AG20443 (cell line): ENCODE measurements at places on chromosomes 1 and 21.
A peak's percentile ranks its signal among the peaks of the same experiment; 100 is the strongest.

GRCh38 chr1:8797216-8797615 is 20.2 kb downstream of the RERE start:
- DNase-seq, result no peak

DNA sequence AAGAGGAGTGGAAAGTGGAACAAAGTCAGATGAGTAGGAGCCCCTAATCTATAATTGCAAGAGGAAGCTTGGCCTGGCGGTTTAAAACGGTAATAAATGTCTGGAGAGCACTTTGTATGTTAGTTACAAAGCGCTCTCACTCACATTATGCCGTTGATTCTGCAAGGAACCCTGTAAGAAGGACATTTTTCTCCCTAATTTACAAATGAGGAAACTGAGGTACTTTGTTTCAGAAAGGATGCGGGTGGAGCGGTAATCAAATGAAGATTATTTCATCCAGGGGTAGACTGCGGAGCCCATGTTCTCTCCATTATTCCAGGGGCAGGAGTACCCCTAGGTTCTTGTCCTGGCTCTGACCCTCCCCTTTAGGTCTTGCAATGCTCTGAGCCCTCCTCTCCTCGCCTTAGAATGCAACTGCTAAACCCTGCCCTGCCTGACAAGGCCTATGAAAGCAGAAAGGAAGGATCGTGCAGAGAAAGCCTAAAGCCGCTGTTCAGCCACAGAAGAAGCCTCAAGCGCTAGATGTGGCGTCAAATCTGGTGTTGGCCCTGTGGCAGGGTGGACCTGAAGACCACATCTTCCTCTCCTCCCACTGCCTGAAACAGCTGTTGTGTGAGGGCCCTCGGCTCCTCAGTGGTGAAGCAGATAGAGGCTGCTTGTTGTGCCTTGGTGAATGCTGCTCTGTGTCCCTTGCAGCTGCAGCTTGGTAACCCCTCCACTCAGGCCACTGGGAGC is 588 bp upstream of the PACC1 start:
- no peak for DNase-seq

DNA sequence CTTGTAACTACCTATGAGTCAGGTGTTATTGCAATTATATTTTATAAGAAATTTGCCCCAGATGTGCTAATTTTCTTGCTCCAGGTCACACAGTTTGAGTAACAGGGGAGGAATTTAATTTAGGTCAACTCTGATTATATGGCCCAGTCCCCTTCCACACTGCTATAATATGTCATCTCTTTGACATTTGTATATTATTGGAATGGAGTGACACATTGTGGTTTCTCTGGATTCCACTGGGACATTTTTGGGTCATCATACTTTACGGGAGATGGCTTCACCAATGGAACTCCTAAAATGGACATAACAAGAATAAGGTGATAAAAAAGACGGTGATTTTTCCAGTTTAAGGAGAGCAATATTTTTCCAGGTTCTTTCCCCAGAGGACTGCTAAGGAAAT is 191.2 kb downstream of the DISC1 start:
- peak; percentile 29 for DNase-seq

DNA sequence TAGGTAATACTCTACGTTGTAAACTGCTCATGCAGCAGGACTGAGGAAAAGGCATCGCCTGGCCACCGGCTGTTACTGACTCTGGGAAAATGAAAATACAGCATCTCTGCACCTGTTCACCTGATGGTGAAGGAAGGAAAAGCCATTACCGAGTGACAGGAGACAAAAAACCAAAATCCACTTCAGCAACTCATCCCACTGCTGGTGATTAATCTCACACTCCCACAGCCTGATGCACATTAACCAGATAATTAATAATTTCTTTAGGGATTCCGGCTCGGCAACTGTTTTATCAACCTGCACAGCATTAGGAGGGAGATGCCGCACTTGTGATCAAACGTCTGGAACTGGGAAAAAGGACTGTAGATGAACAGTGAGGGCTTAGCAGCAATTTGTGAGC is 183.9 kb upstream of the ESRRG start:
- no peak for DNase-seq

- DNase-seq, result peak; percentile 11
These were observed 26.4 kb downstream of the COL6A2 start for GRCh38 chr21:46124083-46124925.

GRCh38 chr1:55275941-55276341 is 60.8 kb upstream of the USP24 start:
- peak; percentile 59 for DNase-seq

GRCh38 chr1:199937161-199937560 is 90.3 kb upstream of the NR5A2 start:
- DNase-seq, result no peak

DNA sequence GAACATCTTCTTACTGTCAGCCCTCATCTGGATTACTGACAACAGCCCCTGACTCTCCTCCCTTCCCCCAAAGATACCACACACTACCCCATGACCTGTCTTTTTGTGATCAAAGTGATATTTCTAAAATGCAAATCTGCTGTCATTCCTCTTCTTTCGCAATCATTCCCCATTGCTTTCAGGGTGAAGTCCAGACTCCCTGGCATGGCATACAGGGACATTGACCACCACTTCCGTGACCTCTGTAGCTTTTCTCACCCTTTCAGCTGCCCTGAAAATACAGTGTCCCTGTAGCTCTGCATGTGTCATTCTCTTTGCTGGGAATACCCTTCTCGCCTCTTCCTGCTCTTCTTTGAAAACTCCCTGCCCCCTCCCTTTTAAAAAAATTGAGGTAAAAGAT is 4.1 kb downstream of the SERINC2 start:
- no peak for DNase-seq

GRCh38 chr1:213649373-213649772 is 338.4 kb upstream of the PROX1 start:
- no peak for DNase-seq

DNA sequence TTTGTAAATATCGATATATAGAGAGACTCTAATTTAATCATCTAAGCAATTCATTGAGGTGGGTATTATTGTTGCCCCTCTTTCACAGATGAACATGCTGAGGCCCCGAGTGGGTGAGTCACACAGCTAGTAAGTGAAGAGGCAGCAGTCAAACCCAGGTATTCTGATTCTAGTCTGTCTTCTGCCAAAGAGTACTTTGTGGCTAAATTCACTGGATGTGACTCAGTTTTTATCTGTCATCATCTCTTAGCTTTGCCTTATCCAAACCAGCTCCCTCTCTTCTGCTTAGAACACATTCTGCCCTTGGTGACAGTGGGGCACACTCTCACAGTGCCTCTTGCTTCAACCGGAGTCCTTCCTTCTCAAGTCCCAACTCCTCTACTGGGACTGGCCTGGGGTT is 11.5 kb downstream of the FCRL5 start:
- DNase-seq, result no peak

DNA sequence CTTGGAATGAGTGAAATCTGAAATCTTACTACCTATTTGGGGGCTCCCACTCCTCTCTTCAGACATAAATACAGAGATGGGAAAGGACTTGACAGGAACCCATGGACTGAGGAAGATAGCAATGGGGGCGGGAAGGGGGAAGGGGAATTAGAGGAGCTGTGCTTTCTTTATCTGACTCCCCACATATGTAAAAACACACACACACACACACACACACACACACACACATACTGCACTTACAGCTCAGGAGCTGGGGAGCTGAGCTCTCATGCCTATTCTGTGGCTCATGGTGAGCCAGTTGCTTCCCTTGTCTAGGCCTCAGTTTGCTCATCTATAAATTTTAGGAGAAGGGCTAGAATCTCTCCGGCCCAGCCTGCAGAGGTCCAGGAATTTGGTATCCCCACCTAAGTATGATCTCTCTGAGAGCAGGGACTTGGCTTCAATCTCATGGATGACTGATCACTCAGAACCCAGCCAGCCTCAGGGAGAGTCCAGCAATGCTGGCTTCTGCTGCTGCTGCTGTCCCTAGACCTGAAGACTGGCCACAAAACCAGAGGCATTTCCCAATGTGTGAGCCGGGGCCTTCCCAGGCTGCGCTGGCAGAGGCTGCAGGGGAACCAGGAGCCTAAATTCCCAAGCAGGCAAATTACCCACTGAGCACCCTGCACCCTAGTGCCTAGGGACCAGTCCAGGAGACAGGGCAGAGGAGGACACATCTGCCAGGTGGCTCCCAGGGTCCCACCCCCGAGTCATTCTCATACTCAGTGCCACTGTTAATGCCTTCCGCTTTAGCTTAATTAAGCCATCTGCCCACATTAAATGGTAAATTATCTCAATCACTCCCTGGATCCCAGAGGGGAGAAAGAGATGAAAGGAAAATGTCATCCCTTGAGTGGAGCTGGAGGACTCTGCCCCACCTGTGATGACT is 57.5 kb upstream of the RBM15 start:
- peak; percentile 29 for DNase-seq

GRCh38 chr21:27487676-27488075 is 520.8 kb upstream of the ADAMTS5 start:
- no peak for DNase-seq

- no peak for DNase-seq
These were observed 21.9 kb upstream of the NEK2 start for GRCh38 chr1:211697356-211697755.

DNA sequence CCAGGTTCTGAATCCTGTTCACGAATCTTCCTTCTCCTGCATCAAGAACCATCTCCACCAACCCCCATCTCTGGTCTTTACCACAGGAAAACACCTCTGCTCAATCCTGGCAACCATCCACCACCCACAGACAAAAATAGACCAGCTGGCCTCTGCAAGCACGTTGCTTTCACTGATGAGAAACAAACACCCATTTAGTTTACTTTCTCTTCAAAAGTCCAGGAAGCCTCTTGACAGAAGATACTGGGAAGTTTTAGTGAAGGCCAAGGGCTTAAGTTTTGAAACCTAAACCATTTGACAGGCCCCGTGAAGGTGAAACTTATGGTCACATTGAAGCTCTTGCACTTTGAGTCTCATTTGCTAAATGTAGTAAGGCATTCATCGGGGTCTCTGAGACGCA is 122.6 kb upstream of the PPP2R5A start:
- peak; percentile 27 for DNase-seq

GRCh38 chr21:42066521-42066920 is 4.6 kb upstream of the UMODL1 start:
- no peak for DNase-seq

- peak; percentile 92 for DNase-seq
These were observed 73.2 kb upstream of the ABCG1 start for GRCh38 chr21:42145569-42146272.

GRCh38 chr1:151455966-151456365 is 3.3 kb downstream of the POGZ start:
- DNase-seq, result no peak

DNA sequence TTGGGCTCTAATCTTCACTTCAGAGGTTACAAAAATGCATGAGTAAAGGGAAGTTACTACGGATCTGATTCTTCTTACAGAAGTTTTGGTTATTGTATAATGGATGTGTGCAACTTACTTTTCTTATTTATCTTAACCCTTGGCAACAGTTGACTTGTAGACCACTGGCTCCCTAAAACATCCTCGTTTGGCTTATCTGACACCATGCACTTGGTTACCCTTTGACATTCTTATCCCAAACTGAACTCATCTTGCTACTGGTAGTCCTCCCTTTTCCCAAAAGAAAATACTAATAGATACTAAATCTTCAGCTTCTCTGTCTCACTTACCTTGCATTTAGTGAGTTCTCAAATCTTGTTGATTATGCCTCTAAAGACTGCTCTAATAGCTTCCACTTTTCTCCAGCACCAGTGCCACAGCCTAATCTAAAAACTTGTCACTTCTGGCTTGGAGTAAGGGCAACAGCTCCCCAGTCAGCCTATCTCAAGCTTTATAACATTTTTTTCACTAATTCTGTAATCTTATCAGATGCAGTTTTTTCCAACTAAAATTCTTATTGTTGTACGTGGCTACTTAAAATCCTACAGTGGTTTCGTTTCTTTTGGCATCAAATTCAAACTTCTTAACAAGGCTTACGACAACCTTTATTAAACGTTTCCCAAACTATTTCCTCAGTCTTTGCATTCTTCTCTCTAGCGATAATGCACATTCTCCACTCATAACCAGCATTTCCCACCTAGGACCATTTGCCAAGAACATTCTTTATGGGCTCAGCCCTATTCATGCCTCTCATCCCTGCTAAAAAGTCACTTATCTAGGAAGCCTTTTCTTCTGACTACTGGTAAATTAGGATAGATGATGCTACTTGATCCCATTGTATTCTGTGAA is 204.2 kb downstream of the KCNT2 start:
- no peak for DNase-seq

DNA sequence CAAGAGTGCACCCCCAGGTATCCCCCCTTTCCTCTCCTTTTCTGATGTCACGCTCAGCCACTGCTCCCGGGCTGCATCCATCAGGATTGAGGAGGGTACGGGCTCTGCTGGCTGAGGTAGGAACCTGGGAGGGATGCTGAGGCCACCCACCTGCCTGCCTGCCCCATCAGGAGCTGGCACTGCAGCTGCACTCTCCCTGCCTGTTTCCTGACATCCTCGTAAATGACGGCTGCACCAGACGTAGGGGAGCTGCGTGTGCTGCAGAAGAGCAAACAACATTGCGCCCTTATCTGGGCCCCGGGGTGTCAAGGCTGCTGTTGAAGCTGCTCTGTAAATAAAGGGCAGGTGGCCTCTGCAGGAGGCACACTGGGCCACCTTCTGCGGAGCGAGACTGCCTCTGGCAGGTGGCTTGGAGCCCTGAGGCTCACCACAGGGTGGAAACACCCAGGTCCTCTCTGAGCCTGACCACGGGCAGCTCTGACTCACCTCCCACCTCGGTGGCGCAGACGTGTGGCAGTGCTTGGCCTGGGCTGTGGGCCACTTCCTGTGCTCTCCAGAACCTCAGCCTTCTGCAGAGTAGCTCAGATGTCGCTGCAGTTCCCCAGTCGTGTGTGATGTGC is 30.9 kb downstream of the SNAP47 start:
- DNase-seq, result no peak

DNA sequence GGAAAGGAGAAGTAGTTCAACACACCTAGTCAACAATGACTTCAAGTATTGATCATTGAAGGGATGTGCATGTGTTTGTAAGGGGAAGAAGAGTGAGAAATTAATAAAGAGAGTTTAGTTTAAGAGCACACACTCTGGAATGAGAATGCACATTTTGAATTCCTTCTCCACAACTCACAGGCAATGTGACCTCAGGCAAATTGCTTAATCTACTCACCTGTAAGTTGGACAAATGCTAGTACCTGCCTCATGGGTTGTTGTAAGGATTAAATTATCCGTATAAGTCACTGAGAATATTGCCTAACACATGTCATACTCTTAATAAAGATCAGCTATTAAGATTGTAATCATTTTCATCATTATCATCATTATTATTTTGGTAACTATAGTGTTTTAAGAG is 204.0 kb upstream of the NFIA start:
- DNase-seq, result no peak

GRCh38 chr1:4586611-4587160 is 67.7 kb upstream of the AJAP1 start:
- DNase-seq, result no peak

GRCh38 chr1:6097824-6098223 is 52.1 kb downstream of the KCNAB2 start:
- no peak for DNase-seq
